ENCODE measurements at places on chromosomes 13 and 19. TPM values are rescaled to one million over a fixed set of nuclear protein-coding genes. Genes with fewer than 3 reads are reported as not detected.

INSR gene
- total RNA-seq, result 0.37 TPM

TMEM255B gene
- 0.44 TPM for total RNA-seq

KLK2 gene
- not detected for total RNA-seq

PLVAP gene
- not detected for total RNA-seq

OSCAR gene
- total RNA-seq, result not detected

PSG2 gene
- total RNA-seq, result 0.34 TPM

PRKCG gene
- not detected for total RNA-seq

FXYD1 gene
- total RNA-seq, result not detected

CYSLTR2 gene
- 0.12 TPM for total RNA-seq

- DNase-seq, result no peak
Measured at GRCh38 chr13:101121608-101122007, 294.7 kb downstream of the NALCN start.

- no peak for DNase-seq
Measured at GRCh38 chr19:9970481-9970880, 34.2 kb upstream of the OLFM2 start.

- DNase-seq, result no peak
Measured at GRCh38 chr13:53237696-53238095, 209.1 kb downstream of the OLFM4 start.

- DNase-seq, result peak; percentile 17
Measured at GRCh38 chr19:34555447-34555846, 73.9 kb downstream of the WTIP start.

DNA sequence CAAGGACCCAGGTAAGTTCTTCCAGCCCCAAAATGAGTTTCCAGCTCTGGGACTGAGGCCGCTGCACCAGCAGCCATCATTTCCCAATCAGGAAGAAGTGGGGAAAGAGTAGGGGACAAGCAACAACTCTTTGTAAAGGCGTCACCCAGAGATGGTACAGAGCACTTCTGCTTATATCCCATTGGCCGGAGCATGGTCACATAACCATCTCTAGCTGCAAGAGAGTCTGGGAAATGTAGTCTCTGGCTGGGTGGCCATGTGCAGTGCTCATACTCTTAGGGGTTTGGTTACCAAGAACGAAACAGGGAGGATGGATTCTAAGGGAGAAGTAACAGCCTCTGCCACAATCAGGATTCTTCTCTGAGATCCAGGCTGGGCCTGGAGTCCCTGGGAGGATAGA is 26.3 kb downstream of the CKM start:
- DNase-seq, result no peak

- no peak for DNase-seq
Measured at GRCh38 chr13:87656306-87656705, 14.9 kb upstream of the SLITRK5 start.

DNA sequence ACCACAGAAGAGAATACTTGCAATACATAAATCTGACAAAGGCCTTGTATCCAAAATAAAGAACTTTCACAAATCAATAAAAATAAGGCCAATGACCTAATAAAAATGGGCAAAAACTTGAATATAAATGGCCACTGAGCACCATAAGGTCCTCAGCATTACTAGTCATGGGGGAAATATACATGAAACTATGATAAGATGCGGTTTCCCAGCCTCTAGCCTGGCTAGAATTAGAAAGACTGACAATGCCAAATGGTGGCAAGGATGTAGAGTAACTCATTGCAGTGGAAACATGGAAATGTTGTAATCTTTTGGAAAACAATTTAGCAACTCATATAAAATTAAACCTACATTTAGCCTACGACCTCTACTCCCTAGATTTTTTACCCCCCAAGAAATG is 227.1 kb downstream of the GGACT start:
- no peak for DNase-seq

DNA sequence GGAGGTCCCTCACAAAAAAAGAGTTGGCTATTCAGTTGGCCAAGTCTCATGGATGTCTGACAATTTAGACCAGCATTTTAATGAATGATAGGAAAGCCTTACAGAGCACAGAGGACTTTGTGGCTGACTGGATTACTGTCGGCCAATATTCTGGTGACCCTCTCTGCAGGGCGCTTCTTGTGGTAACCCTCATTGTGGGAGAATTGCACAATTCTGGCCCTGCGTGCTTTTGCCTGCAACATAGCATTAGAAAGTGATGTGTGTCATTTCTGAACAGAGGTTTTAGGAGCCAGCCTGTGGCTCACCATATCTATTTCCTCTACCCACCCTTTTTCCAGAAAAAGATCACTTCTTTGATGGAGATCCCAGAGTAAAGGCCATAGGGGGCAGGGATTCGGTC is 71.4 kb downstream of the EFNB2 start:
- peak; percentile 58 for DNase-seq

GRCh38 chr19:11578258-11579142 is 1.1 kb upstream of the ACP5 start:
- no peak for DNase-seq

DNA sequence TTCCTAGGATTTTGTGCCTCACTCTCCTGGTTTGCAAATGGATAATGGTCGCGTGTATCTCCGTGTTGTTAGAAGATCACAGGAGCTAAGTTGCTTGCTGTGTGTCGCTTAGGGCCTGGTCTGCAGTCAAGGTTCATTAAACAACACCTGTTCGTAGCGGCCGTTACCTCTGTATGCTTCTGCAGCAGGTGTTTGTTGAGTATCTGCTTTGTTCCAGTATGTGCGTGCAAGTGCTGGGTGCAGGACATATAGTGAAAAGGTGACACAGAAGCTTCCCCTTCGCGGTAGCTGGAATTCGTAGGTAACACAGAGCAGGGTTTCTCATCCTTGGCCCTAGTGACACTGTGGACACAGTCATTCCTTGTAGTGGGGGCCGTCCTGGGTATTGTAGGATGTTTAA is 5.4 kb downstream of the MED25 start:
- no peak for DNase-seq

DNA sequence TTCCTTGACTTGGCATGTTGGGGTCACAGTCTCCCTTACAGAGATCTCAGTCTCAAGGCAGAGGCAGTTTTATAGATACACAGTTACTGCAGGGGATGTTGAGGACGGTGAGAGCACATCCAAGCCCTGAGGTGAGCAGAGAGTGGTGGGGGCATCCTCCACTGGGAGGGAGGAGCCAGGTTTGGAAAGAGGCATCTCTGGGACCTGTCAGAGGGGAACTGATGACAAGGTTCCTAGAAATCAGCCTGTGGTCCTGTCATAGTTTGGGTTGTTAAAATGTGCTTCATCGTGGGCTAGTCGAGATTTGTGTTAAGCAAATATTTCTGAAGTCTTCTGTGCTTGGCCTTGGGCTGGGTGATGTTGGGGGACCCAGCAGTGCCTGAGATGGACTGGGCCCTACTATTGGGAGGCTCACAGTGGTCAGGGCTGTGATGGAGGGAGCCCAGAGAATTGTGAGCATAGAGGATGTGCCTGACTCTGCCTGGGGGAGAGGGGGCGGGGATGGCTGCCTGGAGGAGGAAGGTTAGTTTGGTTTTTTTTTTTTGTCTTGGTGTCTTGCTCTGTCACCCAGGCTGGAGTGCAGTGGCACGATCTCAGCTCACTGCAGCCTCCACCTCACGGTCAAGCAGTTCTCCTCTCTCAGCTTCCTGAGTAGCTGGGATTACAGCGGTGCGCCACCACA is 3.9 kb downstream of the SUPT5H start:
- DNase-seq, result no peak

DNA sequence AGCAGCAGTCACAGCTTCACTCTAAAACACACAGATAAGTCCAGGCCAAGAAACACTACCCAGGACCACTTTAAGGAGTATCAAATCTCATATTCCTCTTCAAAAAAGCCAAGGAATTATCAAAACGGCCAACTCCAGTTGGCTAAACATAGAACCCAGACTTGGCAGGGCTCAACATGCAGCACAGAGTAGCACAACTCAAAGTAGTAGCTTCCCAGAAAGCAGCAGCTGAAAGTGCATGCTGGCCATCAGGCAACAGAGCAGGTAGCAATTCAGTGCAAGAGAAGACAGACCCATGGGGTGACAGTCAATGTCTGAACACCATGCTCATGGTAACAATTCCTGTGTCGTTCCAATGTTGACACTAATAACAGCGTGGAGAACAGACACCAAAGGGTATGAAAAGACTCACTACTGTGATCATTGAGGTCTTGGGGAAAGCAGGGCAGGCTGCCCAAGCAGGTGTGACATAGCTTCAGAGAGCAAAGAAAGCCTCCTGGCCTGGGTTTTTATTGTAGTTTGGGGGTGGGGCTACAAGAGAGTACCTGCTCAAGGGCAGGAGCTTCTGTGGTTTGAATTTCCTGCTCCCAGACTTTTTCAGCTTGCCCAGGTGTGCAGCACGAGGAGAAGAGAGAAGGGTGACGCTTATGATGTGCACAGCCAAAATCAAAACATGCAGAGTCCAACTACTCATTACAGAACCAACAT is 6.2 kb downstream of the ZNF709 start:
- no peak for DNase-seq

GRCh38 chr13:42876887-42877545 is 95.6 kb downstream of the FAM216B start:
- DNase-seq, result peak; percentile 75

- no peak for DNase-seq
Measured at GRCh38 chr19:20182222-20182785, 15.3 kb downstream of the ZNF486 start.

DNA sequence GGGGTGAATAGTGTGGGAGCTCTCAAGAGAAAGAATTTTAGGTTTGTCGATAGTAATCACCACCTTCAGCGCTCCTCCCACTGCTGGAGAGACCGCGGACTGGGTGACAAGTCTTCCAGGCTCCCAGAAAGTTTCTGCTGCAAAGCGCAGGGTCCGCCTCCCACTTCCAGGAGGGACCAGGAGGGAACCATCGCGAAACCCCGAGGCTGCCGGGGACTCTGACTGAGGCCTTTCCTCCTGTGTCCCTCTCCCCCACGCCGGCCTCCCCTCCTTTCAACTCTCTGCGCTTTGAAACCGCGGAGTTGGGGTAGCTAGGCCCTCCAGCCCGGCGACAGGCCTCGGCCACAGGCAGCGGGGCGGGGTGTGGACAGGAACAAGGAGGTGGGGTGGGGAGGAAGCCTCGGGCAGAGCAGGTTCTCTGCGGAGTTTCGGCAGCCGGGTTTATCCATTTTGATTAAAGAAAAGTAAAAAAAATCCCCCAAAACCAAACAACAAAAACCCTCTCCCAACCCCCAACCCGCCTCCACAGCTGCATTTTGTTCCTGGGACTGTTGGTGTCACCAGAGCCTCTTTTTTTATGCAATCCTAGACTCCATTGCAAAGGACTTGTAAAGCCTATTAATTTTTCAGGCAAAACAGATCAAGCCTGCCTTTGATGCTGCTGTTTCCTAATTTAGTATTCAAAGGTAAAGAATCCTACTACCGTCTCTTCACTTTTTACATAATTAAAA is 157.2 kb downstream of the TM9SF2 start:
- peak; percentile 61 for DNase-seq

GRCh38 chr13:24900507-24900906 is 136.5 kb downstream of the RNF17 start:
- DNase-seq, result no peak

- peak; percentile 28 for DNase-seq
Measured at GRCh38 chr13:72166102-72166650, 299.2 kb upstream of the DACH1 start.

DNA sequence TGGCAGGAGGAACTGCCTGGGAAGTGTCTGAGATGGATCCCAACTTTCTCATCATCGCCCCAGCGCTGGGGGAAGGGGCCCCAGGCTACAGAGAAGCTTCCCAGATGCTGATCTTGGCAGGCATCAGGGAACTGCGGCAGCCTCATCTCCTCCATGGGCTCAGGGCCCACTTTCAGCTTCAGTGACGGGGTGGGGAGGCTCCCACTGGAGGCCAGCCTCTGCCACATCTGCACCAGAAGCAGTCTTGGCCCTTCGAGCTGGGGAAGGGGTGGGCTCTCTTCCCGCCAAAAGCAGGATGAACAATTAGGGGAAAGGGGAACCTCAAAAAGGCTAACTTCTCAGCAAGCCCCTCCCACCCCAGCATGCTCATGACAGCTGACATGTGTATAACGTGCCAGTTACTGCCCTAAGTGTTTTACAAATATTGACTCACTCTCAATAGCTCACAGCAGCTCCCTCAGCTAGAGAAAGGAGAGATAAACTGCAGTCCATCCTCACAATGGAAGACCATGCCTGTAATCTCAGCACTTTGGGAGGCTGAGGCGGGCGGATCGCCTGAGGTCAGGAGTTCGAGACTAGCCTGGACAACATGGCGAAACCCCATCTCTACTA is 7.1 kb upstream of the S1PR2 start:
- peak; percentile 55 for DNase-seq

GRCh38 chr19:3682741-3683404 is 17.4 kb downstream of the PIP5K1C start:
- DNase-seq, result no peak

All from M059J (cell line).